T-helper 9 cell (primary cell): ENCODE measurements at places on chromosomes 3 and 15.

DNA sequence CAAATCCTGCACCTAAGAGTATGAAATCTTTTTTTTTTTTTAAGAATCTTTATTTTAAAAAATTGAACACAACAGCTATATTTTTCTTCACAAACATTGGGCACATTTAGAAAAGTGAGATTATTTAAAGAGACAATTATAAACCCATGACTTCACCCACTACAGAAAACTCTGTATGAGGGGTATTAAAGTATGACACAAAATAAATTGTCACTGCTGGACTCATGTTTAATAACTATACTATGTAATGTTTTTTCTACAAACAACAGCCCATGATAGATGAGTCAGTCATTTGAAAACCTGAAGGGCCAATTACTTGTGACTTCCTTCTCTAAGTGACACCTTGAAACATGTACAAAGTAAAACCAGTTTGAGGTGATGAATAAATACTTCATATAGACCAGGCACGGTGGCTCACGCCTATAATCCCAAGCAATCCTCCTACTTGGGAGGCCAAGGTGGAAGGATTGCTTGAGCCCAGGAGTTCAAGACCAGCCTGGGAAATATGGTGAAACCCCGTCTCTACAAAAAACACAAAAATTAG lies 36.0 kb downstream of the AQR start:
- no peak for DNase-seq

- no peak for DNase-seq
Measured at GRCh38 chr15:60353245-60353920, 44.4 kb downstream of the ANXA2 start.

DNA sequence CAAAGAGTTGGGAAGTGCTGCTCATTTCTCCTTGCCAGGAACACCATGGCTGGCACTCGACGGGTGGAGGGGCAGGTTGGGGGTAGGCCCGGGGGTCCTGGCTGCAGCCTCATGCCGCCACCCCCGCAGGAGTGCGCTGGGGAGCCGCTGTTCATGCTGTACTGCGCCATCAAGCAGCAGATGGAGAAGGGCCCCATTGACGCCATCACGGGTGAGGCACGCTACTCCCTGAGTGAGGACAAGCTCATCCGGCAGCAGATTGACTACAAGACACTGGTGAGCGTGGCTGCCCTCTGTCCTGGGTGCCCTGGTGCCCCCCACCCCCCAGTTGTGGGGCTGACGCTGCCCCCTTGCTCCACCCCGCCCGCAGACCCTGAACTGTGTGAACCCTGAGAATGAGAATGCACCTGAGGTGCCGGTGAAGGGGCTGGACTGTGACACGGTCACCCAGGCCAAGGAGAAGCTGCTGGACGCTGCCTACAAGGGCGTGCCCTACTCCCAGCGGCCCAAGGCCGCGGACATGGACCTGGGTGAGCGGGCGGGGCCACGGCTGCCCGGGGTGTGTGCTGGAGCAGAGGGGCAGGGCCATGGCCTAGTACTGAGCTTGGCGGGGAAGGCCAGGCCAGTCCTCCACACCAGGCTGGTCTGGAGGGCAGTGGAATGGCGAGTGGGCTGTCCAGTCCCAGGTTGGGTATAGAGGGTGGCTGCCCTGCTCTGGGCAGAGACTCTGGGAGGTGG lies 45.1 kb downstream of the PLXNA1 start:
- no peak for DNase-seq

DNA sequence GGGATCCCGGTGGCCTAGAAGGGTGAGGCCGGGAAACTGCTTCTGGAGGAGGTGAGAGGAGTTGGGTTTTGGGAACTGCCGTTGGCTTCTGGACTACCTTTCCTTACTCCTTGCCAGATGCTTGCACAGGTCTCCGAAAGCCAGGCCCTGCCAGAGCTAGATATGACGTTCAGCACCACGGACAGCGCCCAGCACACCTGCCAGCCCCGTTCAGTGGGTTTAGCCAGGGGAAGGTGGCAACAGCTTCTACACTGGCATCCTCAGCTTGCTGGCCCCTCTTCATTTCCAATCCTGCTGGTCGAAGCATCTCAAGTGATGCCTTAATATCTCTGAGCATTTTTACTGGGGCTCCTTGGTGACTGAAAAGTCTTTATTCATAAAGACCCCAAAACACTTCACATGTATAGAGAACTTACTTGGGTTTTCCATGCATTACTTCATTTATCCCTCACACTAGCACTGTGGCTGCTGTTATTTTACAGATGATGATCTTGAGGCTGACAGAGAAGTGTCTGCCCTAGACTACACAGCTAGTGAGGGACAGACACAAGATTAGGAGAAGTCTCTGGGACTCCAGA lies 21.9 kb downstream of the HCN4 start:
- DNase-seq = peak; percentile 62
